ENCODE measurements at places on chromosomes 2 and 18.

DNA sequence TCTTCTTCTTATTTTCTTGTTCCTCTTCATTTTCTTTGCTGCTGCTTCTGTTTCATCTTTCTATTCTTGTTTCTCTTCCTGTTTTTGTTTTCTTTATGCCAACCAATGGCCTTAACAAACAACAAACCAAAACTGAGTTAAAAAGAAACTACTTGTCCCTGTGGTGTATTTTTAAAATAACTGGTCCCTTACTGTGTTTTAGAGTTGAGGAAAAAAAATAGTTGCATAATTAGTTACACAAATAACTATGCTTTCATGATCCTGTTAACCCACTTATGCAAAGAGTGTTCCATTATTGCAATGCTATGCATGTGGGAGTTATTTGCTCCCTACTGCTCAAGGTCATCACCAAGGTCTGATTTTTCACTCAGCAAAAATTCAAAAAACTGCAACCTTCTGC is 39.5 kb upstream of the IMP4 start:
- DNase-seq = no peak

DNA sequence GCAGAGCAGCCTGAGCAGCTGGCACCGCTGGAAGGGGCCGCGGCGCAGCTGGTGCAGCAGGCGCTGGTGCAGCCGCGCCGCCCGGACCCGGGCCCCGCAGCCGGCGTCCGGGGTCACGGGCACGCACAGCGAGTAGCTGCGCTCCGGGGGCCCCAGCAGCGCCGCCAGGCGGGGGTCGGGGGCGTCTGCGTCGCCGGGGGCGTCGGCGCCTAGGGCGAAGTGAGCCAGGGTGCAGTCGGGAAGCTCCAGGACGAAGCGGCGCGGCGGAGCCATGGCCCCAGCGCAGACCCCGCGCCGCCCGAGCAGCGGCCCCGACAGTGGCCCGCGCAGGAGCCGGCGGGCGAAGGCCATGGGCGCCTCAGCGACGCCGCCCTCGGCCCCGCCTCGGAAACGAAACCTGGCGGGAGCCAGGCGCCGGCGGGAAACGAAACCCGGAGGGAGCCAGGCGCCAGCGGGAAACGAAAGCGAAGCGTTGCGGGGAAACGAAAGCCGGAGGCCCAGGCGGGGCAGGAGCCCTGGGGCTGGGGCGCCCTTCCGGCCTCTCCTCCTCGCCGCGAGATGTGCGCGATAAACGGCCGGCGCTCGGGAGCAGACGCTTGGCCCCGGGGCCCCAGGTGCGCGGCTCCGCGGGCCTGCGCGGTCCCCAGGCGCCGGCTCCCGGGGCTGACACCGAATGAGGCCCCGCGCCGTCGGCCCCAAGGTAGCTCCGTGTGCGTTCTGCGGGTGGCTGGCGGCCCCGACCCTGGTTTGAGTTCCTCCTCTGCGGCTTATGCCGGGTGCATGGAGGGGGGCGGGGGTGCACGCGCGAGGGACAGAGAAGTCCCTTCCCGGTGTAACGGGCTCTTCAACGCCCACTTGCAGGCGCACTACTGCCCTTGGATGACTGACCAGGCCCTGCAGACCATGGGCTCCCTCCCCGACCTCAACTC is at the start of gene CMPK2:
TSS of gene CMPK2 (minus strand) at position 562 of the 929 bp plus-strand sequence. CDS start at position 351, 211 bp downstream.
- DNase-seq = peak; percentile 77

DNA sequence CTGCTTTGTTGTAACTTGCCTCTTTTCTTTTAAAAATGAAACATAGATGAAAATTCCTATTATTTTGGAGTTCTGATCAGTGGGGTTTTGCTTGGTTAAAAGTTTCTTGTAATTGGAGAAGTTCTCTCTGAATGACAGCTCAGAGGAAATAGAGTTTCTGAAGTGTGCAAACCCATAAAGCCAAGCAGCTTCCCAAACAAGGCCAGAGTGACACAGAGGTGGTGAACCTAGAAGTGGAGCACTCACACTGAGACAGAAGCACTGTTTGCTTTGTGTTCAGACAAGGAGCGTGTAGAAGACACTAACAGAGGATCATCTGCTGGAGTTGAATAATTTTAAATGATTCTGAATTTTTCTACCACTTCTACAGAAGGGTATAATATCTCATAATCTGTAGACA is 49.2 kb downstream of the FBXO48 start:
- DNase-seq = no peak

- DNase-seq = no peak
Measured at GRCh38 chr18:24272229-24272525, 125.4 kb downstream of the OSBPL1A start.

DNA sequence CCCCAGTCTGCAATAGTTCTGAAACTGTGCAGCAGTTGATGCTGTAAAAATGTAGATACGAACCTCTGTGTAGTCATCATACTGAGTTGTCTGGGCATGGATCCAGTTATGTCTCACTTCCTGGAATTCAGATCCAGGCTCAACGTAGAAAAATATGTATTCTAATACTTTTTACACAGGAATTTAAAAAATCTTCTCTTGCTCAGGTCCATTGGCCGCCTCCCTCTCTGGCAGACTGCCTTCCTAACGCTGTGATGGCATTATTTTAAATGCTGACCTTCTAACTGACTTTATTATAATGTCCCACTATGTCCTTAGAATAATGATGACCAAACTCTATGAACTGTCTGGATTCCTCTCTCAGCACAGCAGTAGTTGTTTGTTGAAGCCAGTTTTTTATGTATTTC is 119.6 kb downstream of the FEZ2 start:
- DNase-seq = no peak

DNA sequence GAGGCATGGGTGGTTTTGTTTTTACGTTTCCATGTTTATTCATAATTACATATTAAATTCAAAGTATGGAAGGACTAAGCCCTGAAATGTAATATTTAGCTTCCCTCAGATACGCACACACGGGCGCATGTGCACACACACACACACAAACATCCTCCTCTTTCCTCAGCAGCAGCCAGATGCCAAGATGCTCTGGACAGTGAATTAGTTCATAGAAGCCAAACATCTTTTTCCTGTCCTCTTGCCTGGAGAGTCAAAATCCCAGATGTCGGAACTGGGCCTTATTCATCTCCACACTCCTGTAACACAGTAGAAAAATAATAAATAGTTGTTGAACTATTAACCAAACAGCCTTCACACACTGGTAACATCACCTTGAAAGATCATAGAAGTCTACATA is 273.1 kb downstream of the SP3 start:
- no peak for DNase-seq

DNA sequence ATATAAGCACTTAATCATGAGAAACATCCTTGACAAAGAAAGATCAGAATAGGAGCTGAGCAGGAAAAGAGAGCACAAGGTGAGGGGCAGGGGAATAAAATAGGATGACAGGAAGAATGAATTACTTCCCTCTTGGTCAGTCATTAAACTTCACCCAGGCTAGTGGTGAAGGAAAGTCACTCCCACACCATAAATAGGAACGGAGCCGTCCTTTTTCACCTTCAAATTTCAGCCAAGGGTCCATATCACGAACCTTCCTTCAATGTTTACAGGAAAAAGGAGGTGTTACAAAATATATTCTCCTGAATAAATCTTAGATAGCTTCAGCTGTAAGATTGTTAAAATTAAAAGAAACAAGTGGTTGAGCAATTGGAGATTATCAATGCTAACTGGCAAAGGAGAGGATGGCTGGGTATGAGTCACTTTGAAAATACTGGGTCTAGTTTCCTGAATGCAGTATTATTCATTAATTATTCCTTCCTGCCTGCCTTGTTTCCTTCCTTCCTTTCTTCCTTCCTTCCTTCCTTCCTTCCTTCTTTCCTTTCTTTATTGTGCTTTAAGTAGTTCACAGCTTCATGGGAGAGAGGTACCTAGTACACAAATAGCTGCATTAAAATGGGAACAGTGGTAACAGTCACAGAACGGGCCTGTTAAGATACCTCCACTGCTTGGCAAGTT is 292.3 kb upstream of the ID2 start:
- DNase-seq = no peak

DNA sequence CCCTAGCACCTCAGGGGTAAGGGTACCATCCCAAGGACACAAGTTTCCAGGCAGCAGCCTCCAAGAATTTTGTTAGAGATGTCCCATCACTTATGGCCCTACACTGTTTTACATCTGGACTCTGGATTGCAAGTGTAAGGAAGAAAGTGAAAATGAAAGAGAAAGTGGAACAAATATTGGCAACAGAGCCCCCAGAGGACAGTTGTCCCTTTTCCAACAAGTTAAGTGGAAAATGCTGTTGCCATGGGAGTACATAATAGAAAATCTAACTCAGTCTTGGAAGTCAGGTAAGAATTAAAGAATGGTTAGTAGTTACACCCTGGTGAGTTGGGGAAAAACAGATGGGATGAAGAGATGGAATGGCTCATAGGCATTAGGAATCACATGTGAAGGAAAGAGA is 50.6 kb downstream of the TTC21B start:
- DNase-seq = no peak

GRCh38 chr18:22346401-22346952 is 71.2 kb downstream of the CTAGE1 start:
- DNase-seq = no peak

DNA sequence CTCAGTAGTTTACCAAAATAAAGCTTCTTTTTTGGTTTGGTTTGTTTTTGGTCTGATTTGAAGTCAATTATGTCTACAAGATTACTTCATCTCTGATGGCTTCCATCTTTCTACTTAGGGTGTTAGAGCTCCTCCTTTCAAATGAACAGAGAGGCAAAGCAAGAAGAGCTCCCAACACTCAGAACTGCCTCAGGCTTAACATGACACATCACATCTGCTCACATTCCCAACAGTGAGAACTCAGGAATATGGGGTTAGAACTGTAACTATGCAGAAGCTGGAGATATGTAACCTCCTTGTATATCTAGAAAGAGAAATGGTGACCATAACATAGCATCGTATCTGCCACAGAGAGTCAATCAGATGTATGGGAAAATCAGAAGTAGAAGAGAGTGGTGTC is 11.4 kb upstream of the LRATD1 start:
- no peak for DNase-seq

DNA sequence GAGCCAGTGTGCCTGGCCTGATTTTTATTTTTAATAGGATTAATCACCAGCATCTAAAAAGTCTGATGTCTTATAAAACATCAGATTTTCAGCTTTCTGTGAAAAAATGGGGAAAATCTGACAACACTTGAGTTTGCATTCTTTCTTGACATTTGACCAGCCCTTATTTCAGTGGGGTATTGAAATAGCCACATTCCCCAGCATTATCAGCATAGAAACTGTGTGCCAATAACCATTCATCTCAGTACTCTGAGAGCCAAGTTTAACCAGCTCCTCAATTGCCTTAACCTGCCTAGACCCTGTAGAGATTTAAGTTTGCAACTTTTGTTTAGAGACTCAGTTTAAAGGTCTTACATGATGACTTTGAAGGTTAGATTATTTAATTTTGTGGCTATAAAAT is 155.0 kb downstream of the CERS6 start:
- no peak for DNase-seq

DNA sequence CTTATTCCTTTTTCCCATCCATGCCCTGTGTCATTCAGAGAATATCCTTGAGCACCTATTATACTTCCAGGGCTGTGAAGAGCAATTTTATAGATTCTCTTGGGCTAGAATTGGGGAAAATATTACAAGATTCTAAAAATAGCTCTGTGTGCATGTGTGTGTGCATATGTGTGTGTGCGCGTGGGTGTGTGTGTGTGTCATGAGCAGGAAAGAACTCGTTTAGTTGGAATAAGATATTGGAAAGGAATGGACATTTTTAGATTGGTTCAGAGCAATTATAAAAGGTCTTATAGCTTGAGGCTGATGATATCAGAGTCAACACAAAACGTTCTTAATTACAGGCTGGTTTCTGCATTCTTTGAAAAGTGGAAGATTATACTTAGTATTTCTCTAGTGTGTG is 212.1 kb upstream of the COPS8 start:
- no peak for DNase-seq

GRCh38 chr18:22282311-22283115 is 113.1 kb downstream of the GATA6 start:
- no peak for DNase-seq

- no peak for DNase-seq
Measured at GRCh38 chr2:29361231-29361630, 246.0 kb downstream of the CLIP4 start.

GRCh38 chr18:7598167-7599047 is 31.3 kb downstream of the PTPRM start:
- DNase-seq = no peak

- DNase-seq = no peak
Measured at GRCh38 chr2:177550264-177551200, 158.0 kb downstream of the AGPS start.

- peak; percentile 10 for DNase-seq
Measured at GRCh38 chr2:118032169-118033013, 18.5 kb upstream of the CCDC93 start.

- DNase-seq = no peak
Measured at GRCh38 chr2:127486247-127487058, 39.8 kb downstream of the IWS1 start.

DNA sequence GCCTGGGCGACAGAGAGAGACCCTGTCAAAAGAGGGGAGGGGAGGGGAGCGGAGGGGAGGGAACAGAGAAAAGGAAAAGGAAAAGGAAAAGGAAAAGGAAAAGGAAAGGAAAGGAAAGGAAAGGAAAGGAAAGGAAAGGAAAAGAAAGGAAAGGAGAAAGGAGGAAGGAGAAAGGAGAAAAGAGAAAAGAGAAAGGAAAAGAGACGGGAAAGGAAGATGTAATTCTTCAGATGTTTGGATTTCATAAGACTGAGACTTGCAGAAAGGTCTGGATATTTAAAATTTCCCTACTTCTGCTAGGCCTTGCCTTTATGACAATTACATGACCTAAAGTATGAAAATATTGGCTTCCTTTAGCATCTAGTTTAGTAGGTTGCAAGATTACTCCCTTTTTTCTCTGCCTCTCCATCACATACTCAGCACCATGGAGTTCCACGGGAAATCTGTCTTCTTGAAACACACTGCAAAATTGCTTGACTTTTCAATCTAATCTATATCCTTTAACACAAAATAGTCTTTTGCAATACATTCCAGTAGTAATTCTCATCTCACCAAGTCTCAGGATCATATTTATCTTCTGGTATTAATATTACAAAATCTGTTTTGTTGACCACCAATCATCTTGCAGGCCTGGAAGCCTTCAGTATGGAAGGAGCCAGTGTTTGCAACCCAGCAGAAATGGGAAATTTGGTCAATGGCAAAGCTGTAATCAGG is 383.5 kb downstream of the ZEB2 start:
- no peak for DNase-seq

GRCh38 chr18:48946329-48946835 is 4.4 kb downstream of the SMAD7 start:
- DNase-seq = no peak

- DNase-seq = no peak
Measured at GRCh38 chr2:159192371-159192918, 94.1 kb downstream of the WDSUB1 start.

DNA sequence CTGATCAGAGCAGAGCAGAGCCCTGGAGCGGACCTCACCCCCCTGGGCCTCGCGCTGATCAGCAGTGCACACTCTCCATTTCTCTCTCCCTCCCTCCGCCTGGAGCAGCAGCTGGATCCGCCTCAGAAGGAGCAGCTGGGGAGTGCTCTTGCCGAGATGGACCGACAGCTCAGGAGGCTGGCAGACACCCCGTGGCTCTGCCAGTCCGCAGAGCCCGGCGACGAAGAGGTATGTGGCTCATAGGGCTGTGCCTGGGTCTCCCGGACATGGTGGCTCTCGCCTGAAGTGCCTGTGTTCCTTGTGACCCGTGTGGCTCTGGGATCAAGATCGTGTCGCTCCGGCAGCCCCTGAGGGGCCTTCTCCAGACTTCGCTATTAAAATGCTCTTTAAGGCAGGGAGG is 102.5 kb downstream of the USP40 start:
- no peak for DNase-seq
